Smooth muscle cell of the umbilical artery (primary cell): ENCODE measurements at places on chromosomes 2 and 18. TPM values are rescaled to one million over a fixed set of nuclear protein-coding genes. Genes with fewer than 3 reads are reported as not detected.

Gene MSH2
- total RNA-seq: 20.2 and 27.8 TPM in 2 replicates

Gene TMEM247
- not detected in 2 replicates for total RNA-seq

Gene ABCB11
- not detected in 2 replicates for total RNA-seq

Gene CAVIN2
- total RNA-seq: 1.8 and 6.2 TPM in 2 replicates

Gene COLEC11
- 0.18 and 2.4 TPM in 2 replicates for total RNA-seq

Gene CYBRD1
- 144 and 156 TPM in 2 replicates for total RNA-seq

Gene EPB41L5
- total RNA-seq: 7.7 and 10.3 TPM in 2 replicates
